NCI-H1436 treated with DMSO at 0.1 percent for 48 hours (cell line): ENCODE measurements at places on chromosomes 13 and 19.

GRCh38 chr19:19061506-19061905, 2.3 kb upstream of the SLC25A42 start:
- DNase-seq: no peak

- no peak for DNase-seq
Observed at GRCh38 chr19:3124630-3125029, 11.2 kb upstream of the GNA15 start.

- DNase-seq: no peak
Observed at GRCh38 chr13:31912647-31913401, 118.8 kb upstream of the FRY start.

GRCh38 chr19:50255115-50255514, 51.7 kb downstream of the MYH14 start:
- no peak for DNase-seq

- DNase-seq: no peak
Observed at GRCh38 chr13:46866150-46866549, 30.7 kb downstream of the HTR2A start.

GRCh38 chr19:34269489-34269888, 15.1 kb downstream of the GARRE1 start:
- no peak for DNase-seq

GRCh38 chr13:33931397-33932311, 113.7 kb downstream of the RFC3 start:
- no peak for DNase-seq

DNA sequence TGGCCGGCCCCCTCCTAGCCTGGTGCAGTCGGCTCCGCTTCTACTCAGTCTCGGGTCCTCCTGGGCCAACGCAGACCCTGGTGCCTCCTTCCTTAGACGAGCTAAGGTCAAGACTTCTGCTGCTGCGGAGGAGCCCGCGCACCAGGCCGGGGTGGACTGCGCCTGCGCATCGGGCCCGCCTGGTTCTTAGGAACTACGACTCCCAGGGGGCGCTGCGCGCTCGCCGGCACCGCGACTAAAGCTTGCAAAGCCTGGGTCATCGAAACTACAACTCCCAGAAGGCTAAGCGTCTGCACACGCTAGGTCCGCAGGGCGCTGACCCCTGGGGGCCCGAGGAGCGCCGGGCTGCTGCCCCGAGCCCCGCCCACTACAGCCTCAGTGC, at the start of gene ZNF835:
Gene ZNF835 (minus strand): TSS at position 145 of the 382 bp plus-strand sequence. CDS start 6,559 bp downstream, outside the sequence.
- no peak for DNase-seq
